ENCODE measurements at places on chromosomes 11 and 22.
A peak's percentile ranks its signal among the peaks of the same experiment; 100 is the strongest.

DNA sequence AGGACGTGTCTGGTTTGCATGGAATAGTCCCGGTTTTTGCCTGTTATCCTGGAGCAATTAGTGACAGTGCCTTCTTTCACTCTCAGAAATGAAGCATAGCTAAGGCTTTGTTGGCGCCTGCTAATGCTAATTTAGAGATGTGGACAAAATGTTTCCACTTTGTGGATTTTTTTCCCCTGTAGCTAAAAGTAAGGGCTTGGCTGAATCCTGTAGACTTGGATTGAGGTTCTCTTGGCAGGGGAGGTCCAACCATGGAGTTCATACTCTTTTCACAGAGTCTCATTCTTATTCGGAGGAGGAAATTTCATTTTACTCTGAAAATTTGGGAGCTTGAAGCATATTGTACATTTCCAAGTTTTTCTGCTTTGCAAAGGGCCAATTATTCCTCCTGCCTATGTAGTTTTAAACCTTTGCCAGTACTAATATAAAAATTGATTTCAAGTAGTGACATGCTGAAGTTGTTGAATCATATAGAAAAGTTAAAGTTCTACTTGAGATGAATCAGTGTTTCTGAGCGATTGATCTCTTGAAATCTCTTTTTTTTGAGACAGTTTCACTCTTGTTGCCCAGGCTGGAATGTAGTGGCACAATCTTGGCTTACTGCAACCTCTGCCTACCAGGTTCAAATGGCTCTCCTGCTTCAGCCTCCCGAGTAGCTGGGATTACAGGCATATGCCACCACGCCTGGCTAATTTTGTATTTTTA is 20.0 kb downstream of the PPFIA1 start:
- DNase-seq: no peak

GRCh38 chr11:81897639-81898038 is 836.0 kb downstream of the FAM181B start:
- no peak for DNase-seq

DNA sequence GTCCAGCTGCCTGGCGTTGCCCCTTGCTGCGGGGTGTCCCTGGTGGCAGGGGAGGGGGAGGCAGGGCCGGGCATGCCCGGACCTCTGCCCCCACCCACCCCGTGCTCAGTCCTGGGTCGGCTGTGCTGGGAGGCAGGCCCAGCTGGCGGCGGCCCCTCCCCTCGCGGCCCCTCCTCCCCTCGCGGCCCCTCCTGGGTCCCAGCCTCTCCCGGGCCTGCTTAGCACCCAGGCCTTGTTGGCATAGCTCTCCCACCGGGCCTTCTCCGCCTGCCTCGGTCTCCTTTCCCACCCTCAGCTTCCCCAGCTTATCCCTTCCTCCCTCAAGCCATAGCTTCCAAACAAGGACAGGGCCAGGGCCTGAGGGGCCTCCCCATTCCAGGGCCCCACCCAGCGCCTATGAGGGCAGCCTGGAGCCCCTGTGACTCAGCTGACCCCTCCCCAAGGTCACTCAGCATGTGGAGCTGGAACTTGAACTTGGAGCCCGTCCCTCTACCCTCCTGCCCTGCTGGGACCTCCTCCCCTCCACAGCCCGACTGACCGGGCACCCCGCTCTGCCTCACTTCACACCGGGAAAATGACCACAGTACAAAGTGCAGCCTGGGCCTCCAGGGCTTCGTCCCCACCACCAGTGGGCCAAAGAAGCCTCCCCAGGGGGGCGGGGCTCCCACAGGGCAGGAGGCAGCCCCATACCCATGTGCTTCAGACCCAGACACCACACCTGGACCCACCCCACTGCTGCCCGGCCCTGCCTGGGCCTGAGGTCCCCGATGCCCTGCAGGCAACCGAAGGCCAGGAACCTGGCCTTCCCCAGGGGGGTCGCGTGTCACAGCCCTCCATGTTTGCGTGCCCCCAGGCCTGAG is 1.2 kb downstream of the EPS8L2 start:
- DNase-seq: no peak

GRCh38 chr22:27474711-27475547 is 326.6 kb downstream of the MN1 start:
- peak; percentile 88 for DNase-seq

GRCh38 chr22:38567531-38568285 is 2.3 kb downstream of the DMC1 start:
- DNase-seq: no peak

DNA sequence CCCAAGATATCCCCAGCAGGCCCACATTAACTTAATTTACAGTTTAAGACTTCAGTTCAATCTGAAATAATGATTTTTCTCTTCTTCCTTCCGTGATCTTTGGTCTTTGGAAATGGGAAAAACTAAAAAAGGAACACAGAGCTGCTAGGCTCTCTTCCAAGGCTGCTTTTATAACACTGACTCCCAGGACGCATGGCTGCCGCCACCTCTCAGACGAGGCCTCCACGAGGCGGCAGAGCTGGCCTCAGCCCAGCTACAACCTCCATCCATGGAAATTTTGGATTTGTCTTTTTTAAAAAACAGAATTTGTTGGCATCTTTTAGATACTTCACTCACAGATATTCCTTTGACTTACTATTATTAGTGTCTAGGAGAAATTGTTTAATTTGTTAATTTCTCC is 385.5 kb upstream of the SYN3 start:
- DNase-seq: no peak

DNA sequence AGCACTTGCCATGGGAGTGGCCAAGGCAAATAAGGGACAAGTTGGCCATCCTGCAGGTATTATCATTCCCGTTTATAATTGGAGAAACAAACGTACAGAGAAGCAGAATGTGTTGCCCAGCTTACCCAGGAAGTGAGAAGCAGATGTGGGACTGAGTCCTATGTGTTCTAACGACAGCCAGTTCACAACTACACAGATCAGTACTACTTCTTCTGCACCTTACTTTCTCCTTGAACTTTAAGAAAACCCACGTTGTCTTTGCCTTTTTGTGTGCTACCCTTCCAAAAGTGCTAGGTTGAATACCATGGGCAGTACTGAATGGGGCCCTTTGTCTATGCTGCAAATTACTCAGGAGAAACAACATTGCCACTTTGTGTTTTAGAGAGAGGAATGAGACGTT is 62.8 kb upstream of the BLID start:
- no peak for DNase-seq

- no peak for DNase-seq
Measured at GRCh38 chr11:19929655-19930054, 217.0 kb downstream of the NAV2 start.

- no peak for DNase-seq
Measured at GRCh38 chr11:123505546-123506299, 75.7 kb downstream of the GRAMD1B start.

DNA sequence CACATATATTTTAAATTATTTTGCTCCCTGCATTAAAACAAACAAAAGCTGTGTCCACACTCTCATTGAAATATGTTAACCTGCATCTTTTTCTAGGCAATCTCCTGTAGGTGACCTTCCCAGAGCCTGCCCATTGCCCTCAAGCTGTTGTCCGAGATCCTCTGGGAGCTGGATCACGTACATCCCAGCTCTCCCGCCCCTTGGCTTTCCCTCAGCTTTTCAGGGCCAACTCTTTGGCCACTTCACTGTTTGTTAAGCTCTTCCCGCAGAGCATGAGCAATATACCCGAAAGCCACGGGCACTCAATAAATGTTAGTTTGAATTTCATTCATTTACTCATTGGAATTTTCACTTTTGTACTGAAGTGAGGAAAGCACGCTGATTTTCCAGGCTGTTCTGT is 32.2 kb downstream of the ELMOD1 start:
- no peak for DNase-seq

GRCh38 chr11:4466131-4466870 is 16.1 kb upstream of the OR52K1 start:
- no peak for DNase-seq

DNA sequence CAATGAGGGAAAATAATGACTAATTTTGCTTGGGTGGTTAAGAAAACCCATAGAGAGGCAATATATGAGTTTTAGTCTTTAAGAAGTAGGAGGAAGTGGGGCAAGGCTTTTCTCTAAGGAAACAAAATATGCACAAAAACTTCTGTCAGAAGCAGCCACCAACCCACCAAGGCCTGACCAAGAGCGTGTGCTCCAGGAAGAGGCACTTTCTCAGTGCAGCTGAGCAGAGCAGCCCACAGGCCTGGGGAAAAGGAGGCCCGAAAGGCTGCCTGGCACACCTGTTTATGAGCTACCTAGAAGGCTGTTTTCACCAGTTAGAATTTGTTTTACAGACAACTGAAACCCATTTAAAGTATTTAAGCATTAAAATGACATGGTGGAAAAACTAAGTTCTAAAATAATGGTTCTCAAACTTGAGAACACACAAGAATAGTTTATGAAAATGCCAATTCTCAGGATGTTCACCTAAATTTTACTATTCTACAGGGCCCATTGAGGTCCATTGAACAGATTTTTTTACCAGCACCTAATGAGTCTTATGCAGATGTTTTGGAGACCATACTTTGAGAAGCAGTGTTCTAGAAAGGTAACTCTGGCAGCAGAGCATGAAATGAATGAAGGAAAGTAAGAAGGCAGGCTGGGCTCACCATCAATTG is 160.5 kb upstream of the DDI1 start:
- no peak for DNase-seq

- no peak for DNase-seq
Measured at GRCh38 chr22:46652847-46653331, 32.7 kb downstream of the GRAMD4 start.

DNA sequence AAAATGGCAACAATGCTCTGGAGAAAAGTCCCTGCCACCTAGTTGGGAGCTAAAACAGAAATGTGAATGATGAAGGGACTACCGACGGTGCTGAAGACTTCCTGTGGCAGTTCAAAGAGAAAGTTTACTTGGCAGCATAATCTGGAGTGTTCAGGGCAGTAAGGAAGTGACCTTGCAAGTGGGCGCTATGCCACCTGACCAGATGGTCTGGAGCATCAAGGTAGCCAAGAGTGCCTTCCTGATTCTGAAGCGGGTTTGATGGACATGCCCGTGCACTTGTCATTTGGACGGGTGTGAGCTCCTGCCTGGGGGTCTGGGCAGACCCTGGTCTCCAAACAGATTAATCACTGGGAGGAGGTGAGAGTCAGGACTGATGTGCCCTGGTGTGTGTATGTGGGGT is 1.8 kb upstream of the SNX19 start:
- DNase-seq: no peak

- DNase-seq: no peak
Measured at GRCh38 chr22:50119768-50120251, 30.0 kb downstream of the MOV10L1 start.

DNA sequence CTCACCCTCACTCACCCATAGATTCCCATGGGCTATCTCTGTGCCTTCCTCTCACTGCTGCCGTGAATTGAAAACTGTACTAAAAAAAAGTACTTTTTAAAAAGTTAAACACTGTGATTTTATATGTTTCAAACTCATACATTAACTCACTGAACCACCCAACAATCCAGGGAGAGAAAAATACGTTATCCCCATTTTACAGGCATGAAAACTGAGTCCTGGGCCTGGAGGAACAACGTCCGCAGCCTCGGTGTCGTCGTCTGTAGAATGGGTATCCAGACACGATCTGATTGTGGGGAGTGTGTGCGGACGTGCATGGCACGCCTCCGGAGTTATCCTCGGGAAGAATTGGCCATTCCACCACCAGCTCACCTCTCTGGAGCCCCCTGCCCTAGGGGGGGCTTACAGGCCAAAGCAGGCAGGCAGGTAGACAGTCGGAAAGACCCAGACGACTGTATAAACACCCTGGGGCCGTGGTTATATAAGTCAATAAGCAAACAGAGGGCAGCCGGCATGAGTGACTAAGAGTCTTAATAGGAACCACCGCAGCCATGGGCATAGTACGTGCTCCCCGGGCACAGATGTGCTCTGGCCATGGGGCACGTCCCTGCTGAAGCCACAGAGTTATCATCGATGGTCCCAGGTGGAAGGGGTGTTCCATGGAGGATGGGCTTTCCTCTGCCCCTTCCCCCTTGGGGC is 7.1 kb upstream of the PDGFB start:
- DNase-seq: no peak

- peak; percentile 78 for DNase-seq
Measured at GRCh38 chr11:111455291-111456085, 56.7 kb downstream of the BTG4 start.

DNA sequence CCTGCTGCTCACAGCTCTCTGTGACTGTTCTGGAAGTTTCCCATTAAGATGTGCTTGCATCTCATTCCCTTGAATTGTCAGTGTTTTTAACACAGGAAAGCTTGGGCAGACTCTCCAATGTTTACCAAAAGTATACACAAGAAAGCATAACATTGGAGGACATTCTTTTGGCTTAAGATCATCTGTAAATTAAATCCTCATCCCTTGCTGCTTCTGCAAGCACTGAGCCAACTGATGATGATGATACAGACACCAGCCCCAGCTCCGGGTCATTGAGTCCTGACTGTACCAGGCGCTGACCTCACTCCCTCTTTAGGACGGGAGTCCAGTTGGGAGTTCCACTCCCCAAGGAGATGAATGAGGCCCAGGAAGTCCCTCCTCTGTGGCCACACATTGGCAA is 23.8 kb downstream of the CD82 start:
- DNase-seq: no peak

DNA sequence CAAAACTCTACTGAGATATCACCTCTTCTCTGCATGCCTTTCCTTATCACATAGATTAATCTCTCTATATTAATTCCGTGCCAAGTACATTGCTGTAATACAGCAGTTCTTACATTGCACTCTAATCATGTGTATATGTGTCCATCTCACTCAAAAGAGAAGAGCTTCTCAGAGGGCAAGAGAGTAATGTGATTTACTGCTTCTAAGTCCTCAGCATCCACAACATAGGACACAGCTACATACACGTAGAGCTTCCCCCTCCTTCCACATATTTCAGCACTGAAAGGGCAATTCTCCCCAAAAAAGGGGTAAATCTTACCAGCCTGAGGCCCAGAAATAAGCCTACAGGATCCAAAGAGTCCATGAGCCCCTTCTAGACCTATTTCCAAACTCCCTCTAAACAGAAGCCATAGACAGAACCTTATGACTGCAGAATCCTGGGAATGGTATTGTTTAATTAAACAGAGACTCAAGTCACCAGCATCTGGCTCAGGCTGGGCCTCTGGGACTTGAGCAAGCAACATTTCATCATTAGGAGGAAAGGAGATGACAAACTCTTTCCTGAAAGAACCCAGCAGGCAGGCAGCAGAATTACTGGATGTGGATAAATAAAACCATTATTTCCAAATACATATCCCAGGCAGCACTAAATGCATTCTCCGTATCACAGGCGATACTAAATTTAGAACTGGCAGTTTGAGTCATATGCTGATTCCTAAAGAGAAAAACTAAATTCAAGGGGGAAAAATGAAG is 87.2 kb downstream of the KCNC1 start:
- no peak for DNase-seq

DNA sequence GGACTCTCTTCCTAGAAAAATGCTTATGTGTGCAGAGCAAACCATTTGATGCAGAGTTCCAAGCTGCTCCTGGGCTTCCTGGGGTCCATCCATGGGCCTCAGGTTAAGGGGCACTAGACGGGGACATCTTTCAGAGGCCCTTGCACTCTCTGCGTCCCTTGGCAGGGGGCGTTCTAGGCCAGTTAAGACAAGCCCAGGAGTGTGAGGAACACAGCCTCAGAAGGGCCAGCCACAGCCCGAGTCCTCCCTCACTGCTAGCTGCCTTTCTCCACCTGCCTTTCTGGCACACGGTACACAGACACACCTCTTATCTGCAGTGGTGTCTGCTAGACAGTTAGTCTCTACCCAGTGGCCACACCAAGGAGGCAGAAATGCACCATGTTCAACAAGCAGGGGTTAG is 18.0 kb upstream of the BID start:
- DNase-seq: no peak

GRCh38 chr11:130582981-130583380 is 134.5 kb downstream of the ADAMTS15 start:
- no peak for DNase-seq
